ENCODE measurements at places on chromosomes 7 and 10. TPM values are rescaled to one million over a fixed set of nuclear protein-coding genes. Genes with fewer than 3 reads are reported as not detected.

Gene CPA5
- 3.2 TPM for total RNA-seq

Gene IFIT3
- total RNA-seq, result 0.70 TPM

Gene KCND2
- not detected for total RNA-seq

Gene TFR2
- total RNA-seq, result 17.7 TPM
